T47D (cell line): ENCODE measurements at places on chromosomes 7 and 10.

DNA sequence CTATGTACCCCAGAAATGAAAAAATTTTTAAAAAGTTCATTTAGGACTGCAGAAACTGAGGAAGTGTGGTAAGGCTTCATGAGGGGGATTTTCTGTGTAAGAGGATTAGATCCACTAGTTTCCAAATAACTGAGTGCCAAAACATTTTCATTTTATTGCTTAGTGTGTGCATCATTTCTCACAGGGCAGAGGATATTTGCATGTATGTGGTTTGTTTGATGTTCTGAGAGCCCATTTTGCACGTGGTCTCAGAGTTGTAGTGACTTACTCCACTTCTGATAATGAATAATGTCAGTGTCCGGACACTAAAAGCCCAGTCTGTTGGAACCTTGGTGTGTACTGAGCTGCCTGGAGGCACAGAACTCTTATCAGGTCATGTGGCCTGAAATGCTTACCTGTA is 299.9 kb downstream of the AUTS2 start:
- DNase-seq = no peak

DNA sequence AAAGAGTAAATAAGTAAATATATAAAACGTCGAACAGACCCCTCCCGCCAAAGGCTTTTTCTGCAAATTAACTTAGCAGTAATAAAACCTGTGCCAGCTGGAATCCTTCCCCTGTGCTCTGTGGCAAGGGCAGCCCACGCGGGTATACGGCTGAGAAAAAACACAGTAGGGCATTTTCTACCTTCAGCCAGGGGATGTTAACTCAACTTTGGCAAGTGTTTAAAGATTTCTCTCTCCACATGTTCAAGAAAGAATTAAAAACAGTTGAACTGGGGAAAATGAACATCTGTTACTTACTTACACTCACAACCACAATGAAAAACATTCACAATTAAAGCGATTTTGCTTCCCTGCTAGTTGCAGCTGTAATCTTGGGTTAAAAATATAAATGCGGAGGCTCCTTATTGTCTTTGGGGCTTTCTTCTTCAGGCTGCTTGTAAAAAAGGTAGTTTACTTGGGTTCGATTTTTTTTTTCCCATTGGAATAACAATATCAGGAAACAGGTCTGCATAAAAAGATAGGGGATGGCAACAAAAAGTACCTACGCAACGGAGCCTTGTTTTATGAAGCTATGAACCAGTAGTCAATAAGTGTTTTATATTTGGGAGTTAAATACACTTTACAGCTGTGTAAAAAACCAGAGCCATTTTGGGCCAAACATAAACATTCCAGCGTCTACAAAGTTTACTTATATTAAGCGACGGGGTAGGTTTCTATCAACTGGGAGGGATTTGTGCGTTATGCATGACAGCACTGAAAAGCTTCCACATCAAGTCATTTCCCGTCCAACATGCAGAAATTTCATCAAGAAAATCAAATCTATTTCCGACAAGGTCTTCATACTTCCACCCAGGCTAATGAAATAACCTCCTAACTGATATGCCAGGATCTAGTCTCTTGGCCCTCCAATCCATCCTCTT is 132.7 kb downstream of the TAX1BP1 start:
- DNase-seq = no peak

- DNase-seq = no peak
Observed at GRCh38 chr10:129842031-129842430, 122.0 kb downstream of the EBF3 start.

DNA sequence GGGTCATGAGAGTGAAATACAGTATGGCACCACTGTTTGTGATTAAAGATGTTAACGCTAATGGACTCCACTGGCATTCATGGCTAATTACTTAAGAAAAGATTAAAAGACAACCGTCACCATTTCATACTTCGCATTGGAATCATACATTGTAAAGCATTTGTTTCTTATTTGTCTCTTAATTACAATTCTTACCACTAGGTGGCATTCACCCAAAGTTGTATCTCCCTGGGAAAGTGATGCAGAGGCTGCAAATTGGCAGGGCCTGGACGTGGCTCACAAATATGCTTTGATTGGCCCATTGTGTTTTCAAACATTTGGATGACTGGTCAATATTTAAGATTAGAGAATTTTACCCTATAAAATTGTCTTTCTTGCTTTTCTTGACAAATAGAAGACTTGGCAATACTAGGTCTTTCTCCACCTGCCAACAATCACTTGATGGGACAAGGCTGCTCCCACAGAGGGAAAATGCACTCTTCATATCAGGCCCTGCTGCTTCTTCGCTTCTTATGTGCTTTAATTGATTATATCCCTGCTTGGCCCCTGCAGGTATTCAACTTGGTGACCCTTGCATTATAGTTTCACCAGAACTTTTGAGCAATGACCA is 72.1 kb upstream of the STARD3NL start:
- peak; percentile 46 for DNase-seq

DNA sequence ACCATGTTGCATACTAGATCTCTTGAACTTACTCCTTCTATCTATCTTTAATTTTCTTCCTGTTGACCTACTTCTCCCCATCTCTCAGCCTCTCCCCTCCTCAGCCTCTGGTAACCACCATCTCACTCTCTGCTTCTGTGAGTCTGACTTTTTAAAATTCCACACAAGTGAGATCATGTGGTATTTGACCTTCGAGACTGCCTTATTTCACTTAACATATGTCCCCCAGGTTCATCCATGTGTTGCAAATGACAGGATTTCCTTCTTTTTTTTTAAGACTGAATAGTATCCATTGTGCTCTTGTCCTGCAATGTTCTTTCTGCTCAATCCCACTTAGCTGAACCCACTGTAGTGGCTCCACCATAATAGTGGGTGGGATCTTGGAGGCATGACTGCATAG is 51.4 kb upstream of the DNAJC1 start:
- no peak for DNase-seq

GRCh38 chr7:28672397-28672797 is 260.1 kb downstream of the CREB5 start:
- no peak for DNase-seq

GRCh38 chr7:127962589-127963361 is 68.5 kb downstream of the LRRC4 start:
- no peak for DNase-seq

- DNase-seq = no peak
Observed at GRCh38 chr10:121270906-121271305, 327.3 kb downstream of the FGFR2 start.

DNA sequence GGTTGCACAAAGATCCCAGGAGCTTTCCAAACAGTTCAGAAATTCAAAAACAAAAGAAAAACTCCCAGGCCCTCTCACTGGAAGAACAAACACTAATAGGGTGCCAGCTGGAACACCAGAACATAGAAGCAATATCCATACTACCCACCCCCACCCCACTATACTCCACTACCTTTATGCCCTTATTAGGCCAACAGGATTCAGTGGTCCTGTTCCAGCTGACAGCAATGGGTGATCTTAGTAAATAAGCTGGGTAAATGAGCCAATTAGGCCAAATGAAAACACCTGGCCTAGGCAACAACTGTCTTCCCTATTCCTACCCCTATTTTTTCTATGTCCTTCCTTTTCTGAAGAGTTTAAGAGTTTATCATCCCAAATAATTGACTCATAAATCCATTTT is 11.7 kb downstream of the NOC3L start:
- no peak for DNase-seq

- DNase-seq = no peak
Observed at GRCh38 chr10:75658036-75658435, 226.6 kb downstream of the LRMDA start.

DNA sequence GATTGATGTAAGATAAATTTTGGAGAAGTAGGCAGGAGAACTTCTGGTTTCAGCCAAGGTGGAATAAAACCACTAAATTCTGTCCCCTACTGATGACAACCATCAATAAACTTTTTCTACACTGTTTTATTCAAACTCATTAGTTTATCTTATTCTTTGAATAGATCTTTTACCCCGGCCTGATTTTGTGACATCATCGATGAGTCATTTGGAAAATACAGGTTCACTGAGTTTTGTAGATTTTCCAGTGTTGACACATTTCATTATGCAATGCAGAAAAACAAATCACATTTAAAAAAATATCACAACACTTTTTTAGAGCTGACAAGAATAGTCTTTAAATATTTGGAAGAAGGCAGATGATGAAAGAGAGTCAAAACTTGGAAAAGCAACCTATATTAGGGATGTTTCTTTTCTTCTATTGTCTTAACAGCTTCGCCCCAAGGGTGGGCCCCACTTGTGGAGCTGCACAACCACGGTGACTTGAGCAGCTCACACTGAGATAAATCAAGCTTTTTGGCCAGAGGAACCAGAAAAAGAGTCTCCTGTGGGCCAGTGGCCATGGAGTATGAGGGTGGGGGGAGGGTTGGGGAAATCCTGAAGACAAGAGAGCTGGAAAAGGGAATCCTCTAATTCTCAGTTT is 112.8 kb downstream of the PTEN start:
- DNase-seq = no peak

GRCh38 chr7:73504017-73504416 is 18.1 kb downstream of the BAZ1B start:
- DNase-seq = no peak
